ENCODE measurements at places on chromosomes 5 and 9. TPM values are rescaled to one million over a fixed set of nuclear protein-coding genes. Genes with fewer than 3 reads are reported as not detected.

DNA sequence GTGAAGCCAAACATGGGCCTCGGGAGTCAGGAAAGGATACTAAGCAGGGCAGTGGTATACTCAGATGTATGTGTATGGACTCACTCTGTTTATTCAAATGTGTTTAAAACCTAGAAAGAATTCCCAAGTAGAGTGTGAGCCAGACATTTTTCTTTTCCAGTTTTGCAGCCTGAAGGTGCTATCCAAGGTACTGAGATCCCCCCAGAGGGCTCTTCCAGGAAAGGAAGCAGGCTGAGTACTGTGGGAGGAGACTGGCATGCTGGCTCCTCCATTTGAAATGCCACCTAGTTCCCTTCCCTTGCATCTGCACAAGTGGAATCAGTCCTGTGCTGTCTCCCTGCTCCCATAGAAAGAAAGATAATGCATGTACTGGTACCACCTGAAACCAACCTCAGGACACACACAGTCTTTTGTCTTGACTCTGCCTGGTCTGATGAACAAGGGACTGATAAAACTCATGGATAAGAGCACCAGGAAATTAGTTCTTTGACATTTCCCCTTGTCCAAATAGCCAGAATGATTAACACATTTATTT, 85.9 kb downstream of the HRH2 start:
- no peak for DNase-seq

CDO1 gene
- 3.9 TPM for total RNA-seq

DNA sequence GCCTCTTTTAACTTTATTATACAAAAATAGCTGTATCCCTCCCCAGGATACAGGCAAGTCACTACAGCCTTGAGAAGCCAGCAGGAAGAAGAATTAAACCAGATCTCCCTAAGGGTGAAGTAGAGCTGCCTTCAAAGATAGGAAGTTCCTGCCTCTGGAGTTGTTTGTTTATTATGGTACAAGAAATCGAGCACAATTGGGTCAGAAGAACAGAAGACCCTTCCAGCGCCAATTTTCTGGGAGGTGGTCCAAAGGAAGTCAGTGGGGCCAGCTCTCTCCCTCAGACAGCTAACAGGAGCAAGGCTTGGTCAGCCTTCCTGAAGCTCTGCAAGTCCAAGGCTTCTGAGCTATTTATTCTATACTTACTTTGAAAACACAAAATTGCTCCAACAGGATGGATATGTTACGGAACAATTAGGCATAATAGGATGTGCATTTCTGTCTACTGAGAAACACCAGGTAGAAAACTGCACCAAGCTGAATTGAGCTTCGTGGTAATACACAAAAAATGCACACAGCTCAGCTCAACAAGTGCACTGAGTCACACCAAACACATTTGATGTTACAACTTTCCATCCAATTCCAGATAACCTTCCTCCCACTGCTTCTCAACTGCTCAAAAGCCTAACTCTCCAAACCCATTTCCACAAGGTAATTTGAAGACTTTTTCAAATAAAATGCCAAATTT, 16.0 kb downstream of the SERINC5 start:
- DNase-seq = peak; percentile 88

DNA sequence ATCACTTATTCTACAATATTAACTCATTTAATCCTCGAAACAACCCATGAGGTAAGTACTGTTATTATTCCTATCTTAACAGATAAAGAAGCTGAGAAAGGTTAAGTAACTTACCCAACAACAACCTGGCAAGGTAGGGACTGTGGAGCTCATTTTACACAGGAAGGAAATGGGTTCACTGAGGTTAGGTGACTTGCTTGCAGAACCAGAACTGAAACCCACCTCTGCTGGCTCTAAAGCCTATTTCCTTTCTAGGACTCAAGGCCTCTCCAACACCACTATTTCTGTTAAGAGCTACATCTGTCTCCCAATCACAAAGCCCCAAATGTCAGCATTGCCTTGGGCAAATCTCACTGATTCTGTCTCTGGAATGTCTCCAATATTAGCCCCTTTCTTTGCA, 38.9 kb upstream of the IFNK start:
- no peak for DNase-seq

ATP10B gene
- not detected for total RNA-seq

PCDHA5 gene
- 1.7 TPM for total RNA-seq

DNA sequence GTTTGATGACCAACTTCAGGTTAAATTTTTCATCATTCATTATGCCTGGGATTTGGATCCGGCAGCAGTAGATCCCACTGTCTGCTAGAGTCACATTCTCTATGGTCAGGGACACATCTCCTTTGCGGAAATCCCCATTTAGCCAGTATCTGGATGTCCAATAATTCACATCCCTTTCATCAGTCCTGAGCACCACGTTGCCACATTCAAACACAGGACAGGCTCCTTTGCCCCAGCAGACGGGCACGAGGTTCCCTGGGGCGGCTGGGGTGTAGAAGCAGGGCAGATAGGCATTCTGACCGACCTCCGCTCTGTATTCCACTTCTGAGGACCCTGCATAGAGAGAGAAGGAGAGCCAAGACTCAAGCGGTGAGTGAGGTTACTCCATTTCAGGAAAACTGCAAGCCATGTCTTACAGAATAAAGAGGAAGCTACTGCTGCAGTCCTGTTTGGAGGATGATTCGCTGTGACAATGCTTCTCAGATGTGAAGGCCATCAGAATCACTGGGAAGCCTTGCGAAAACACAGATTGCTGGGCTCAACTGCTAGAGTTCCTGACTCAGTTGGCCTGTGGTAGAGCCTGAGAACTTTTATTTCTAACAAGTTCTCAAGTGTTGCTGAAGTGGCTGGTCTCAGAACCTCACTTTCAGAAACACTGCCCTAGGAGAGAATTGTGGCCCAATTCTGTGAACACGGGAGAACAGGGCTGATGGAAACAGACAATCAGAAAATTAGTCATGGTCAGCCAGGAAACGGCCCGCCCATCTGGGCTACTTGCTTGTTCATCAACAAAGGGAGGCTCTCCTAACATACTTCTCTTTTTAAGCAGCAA, 2.0 kb downstream of the HAVCR2 start:
- DNase-seq = peak; percentile 5

PALM2AKAP2 gene
- 61.3 TPM for total RNA-seq

DNA sequence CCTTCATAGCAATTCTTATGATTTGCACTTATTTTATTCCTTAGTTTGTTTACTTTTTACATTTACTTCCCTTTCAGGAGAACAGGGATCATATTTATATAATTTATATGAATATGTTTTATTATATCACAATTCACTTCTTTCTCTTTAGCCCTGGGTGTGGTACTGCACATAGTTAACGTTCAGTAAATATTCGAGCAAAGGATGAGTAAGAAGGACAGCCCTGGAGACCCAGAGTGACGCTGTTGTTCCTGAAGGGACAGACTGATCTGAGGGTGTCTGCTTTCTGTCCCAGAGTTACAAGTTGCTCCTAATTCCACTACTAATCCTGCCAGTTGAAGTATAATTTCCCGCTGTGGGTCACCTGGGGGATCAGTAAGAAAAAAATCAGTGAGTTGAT, 366.1 kb downstream of the DMRT2 start:
- DNase-seq = no peak

VLDLR gene
- 63.2 TPM for total RNA-seq

- no peak for DNase-seq
Observed at GRCh38 chr9:38020151-38021076, 48.6 kb downstream of the SHB start.

DNA sequence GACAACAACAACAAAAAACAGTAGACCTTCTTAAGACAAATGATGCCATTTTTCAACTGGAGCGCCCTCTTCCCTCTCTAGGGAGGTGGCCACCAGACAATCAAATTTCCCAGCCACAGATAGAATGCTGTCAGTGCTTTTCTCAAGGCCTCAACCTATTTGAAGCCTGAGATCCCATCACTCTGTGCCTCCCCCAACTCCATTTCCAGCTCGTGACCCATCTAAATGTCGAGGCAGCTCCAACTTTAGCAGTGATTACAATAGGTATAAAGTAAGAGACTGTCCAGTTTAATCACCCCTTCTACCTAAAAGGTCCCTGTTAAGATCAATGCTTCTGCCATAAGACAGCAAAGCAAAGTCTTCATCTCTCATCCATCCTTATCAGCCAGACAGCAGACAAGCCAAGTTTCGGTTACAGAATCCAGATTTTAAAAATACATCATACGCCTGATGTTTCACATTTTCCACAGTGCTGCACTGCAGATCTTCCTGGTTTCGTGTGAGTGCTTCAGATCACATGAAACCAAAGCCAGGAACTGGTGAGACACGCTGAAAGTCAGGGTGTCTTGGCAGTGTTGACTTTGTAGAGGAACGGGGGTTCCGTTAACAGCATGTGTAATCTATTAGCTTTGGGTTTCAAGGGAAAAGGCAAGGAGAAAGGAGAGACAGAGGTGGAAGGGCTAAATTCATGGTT, 447.8 kb downstream of the ENC1 start:
- DNase-seq = peak; percentile 50

DNA sequence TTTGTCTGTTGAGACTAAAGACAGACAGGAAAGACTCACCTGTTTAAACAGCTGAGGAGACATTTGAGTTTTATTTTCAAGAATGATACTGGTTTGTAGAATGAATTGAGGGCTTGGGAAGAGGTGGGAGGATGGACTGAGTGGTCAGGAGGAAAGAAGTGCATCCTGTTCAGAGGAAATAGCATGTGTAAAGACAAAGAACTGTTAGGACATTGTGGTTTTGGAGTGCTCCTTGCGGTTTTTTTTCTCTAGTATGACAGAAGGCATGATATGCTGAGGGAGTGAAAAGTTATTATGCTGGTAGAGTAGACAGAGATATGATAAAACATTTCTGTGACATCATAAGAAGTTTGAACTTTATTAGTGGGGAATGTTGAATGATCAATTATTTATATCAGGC, 270.7 kb upstream of the ELAVL2 start:
- no peak for DNase-seq

DNA sequence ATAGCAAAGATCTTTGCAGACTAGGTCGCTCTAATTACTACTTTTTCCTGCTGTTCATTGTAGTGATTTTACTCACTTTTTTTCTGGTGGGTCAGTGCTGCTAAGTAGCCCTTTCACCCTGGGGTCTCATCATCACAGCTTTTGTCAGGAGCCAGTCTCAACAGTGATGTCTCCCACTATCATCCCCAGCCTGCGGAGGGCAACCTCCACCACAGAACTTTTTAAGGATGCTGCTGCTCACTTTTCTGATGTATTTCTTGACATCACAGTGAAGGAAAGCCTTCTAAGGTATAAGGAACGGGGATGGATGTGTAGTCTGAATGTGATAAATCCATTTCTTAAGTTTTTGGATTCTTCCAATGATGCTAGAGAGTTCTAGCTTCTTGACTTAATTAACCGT, 242.5 kb upstream of the RIOK2 start:
- DNase-seq = no peak

DNA sequence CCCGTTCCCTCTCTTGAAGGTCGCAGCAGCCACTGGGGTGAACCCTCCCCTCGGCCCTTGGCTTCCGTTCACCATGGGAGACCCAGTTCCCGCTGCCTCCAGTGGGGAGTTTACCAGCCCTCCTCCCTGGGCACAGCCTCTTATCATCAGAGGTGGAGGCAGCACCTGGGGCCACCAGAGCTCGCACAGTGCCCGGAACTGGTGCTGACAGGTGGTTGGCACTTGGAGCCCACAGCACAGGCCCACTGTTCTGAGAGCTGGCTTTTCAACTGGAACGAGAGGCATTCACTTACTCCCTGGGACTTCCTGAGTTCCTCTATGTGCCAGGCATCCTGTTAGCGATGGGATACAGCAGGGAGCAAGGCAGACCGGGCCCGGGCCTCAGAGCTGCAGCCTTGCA, 106.8 kb upstream of the FCN2 start:
- DNase-seq = no peak

DNA sequence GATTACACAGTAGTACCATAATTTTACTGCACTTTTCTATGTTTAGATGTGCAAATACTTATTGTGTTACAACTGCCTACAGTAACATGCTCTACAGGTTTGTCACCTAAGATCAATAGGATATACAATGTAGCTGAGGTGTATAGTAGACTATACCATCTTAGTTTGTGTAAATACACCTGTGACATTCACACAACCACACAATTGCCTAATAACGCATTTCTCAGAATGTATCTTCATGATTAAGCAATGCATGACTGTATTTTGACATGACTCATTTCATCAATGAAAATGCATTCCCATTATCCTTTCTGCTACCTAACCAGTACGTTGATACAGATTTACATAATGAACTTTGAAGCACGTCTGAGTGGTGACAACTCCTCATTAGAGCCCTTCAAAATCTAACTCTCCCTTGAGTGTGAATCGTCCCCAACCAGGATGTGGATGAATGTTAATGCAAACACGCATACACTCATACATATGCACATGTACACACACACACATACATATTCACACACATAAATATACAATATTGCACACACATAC, 28.4 kb downstream of the GZMK start:
- no peak for DNase-seq

DNA sequence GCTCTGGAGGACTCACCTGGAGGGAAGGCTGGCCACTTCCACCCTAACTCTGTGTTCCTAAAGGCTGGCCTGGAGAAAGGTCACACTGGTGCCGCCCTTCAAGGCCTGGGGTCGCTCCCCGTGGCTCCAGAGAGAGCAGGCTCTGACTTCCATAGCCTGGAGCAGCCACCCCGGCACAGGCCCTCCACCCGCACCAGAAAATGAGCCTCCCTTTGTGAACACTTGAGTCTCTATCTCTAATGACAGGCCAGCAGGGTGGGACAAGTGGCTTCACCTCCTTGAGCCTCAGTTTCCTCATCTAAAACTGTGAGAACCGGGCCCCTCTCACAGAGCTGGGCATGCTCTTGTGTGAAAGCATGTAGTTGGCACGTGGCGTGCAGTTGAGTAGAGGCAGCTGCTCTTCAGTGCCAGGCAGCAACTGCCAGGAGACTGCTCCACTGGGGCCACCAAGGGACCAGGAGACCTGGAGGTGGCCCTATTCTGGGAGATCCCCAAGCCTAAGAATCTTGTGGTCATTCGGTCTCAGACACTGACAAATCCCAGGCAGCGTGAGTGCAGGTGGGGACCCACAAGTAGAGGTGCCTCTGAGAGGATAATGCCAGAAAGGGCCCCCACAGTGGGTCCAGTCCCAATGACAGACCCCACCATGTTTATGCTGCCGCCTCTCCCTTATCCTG, 56.7 kb upstream of the GARNL3 start:
- no peak for DNase-seq

- DNase-seq = no peak
Observed at GRCh38 chr5:43536972-43537371, 19.9 kb downstream of the PAIP1 start.

Data from astrocyte (in vitro differentiated cells and primary cell).